ENCODE measurements at places on chromosomes 4 and X.

DNA sequence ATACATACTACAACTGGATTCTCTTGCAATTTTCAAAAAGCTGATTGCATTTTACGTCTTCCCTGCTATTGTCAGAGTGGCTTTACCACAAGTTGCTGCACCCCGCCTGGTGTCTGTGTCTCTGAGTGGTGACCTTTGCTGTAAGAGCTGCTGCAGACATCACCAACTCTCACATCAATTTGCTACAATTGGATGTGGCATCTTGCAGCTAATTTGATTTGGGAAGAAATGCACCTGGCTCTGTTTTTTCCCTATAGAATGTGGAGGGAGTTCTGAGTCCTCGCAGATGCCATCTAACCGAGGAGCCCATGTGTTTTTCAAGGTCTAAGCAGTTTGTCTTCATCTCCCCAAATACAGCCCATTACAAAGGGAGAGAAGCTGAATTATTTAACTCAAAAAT, 73.8 kb upstream of the PHOX2B start:
- DNase-seq = no peak

- no peak for DNase-seq
These were observed 8.1 kb downstream of the HGFAC start for GRCh38 chr4:3449574-3450534.

GRCh38 chr4:7428261-7429068, 6.3 kb downstream of the PSAPL1 start:
- no peak for DNase-seq

- no peak for DNase-seq
These were observed 930.2 kb downstream of the C4orf33 start for GRCh38 chr4:130026185-130026584.

DNA sequence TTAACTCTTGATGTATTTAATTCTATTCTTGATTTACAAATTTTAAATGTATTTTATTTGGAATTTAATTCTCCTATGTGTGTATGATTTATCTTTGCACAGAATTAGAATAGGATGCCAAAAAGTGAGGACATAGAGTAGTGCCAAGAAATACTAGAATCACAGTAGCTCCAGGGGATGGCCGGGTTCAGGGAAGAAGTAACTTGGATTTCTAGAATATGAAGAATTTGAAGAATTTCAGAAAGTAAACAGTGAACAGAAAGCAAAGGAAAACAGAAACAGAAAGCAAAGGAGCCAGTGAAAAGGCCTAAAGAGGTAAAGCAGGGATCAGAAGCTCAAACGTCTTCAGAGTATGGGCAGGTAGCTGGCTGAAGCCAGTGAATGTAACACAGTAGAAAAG, 1187.6 kb downstream of the RPA4 start:
- DNase-seq = no peak

DNA sequence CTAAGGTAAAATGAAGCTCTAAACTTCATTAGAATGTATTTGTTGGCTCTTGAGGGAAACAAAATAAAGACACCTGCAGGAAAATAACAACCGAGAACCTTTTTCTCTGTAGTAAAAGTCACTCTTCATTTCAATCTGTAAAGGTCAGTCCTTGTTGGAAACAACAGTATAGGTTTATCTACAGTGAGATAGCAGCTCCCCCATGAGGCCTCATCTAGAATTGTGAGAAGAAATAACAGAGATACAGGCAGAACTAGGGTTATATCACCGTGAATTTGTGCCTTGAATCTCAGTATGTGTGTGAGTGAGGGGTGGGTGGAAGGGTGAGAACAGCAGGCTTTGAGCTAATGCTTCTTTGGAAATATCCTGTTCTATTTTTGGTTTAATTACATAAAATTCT, 107.8 kb upstream of the FMR1 start:
- DNase-seq = peak; percentile 7

DNA sequence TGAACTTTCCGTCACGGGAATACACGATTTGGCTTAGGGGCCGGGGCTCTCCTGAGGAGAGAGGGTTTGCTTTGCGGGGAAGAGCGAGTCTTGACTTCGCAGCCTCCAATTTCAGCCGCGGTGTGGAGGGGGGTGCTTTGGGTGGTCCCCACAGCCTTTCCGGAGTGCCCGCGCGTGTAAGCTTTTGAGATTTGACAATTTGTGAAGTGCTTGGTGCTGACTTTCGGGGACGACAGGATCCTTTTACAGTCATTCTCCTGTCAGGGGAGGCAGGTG, 355 bp downstream of the SCML1 start:
- DNase-seq = no peak

- no peak for DNase-seq
These were observed 116.7 kb downstream of the HMX1 start for GRCh38 chr4:8754634-8755589.

- no peak for DNase-seq
These were observed 322.1 kb downstream of the TLL1 start for GRCh38 chr4:166195101-166195500.

DNA sequence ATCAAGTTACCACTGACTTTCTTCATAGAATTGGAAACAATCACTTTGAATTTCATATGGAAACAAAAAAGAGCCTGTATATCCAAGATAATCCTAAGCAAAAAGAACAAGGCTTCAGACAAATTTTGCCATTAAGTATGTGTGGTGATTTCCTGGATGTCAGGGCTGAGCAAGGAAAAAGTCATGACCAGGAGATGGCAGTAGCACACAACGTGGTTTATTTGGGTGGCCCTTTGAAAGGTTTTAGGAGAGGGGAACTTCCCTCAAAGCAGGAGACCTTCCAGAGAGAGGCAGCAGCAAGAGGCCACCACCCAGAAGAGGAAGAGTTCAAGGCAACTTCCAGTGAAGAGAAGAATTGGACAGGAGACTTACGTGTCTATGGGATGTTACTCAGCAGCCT, 18.1 kb upstream of the ZXDB start:
- DNase-seq = peak; percentile 15

- DNase-seq = no peak
These were observed 51.7 kb downstream of the ZFX start for GRCh38 chrX:24201216-24201615.

DNA sequence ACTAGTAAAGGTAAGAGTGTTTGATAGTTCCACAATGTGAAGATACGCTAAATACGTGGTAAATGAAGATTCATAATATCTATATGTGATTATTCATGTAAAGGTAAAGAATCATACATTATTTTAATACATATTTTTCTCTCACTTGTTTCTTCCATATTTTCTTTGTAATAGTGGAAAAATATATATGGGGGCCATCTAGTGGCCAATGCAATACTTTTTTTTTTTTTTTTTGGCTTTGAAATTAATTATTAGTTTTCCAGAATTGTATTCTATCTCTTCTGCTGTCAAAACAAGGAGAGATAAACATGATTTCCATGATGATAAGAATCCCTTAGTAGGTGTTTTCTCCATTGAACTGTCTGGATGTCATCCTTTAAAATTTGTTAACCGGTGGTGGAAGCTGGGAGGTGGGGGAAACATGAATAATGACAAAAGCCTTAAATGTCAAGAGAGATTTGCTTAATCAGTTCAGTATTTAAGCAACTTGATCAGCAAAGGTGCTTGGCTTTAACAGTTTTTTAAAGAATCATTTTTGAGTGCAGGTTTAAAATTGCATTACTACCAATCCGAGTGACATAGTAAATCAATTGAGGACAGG, 508.7 kb upstream of the HTR2C start:
- DNase-seq = no peak

GRCh38 chrX:55714161-55714560, 3.4 kb upstream of the RRAGB start:
- DNase-seq = no peak

- no peak for DNase-seq
These were observed 113.6 kb downstream of the MID1 start for GRCh38 chrX:10506781-10507180.

DNA sequence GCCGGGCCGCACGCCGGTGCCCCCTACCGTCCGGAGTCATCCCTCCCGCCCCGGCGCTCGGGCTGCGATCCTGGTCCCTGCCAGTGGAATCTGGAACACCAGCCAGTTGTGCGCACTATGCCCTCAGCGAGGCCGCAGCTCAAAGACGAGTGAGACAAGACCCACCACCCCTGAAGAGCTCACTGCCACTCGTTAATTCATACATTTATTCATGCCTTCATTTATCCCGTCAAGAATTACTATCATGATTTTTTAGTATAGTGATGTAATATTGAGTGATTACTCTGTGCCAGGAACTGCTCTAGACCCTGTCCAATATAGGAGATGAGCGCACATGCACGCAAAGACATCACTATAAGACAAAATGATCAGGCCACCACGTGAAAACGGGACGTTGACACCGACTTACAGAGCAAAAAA, 247 bp upstream of the PPA2 start:
- no peak for DNase-seq

GRCh38 chr4:91471280-91471679, 832.5 kb upstream of the GRID2 start:
- no peak for DNase-seq

DNA sequence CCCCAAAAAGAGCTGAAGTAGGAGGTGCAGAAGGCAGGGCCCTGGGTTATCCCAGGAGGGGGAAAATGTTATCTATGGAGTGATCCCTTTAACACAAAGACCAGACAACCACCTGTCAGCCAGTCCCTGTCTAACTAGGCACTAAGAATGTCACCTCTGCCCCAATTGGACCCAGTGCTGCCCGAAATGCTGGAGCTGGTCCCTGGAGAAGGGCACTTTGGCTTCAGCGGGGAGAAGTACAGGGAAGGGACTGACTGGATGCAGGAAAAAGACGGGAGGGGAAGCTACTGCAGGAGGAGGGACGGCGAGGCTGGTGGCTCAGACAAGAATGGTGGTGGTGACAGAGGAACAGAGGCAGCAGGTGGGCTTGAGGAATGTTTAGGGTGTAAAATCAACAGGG, 17.3 kb downstream of the PHKA2 start:
- no peak for DNase-seq

GRCh38 chr4:121070274-121070673, 2.1 kb downstream of the NDNF start:
- no peak for DNase-seq

GRCh38 chr4:26369581-26369980, 48.8 kb downstream of the RBPJ start:
- DNase-seq = no peak

GRCh38 chr4:62771983-62772557, 1571.9 kb downstream of the ADGRL3 start:
- DNase-seq = no peak

GRCh38 chr4:15110120-15110571, 107.9 kb downstream of the CPEB2 start:
- DNase-seq = no peak

GRCh38 chr4:168143601-168144000, 51.3 kb downstream of the ANXA10 start:
- DNase-seq = no peak
